ENCODE measurements at places on chromosomes 2 and 18.

- no peak for DNase-seq
These were observed 96.1 kb downstream of the MAP2 start for GRCh38 chr2:209519906-209520305.

DNA sequence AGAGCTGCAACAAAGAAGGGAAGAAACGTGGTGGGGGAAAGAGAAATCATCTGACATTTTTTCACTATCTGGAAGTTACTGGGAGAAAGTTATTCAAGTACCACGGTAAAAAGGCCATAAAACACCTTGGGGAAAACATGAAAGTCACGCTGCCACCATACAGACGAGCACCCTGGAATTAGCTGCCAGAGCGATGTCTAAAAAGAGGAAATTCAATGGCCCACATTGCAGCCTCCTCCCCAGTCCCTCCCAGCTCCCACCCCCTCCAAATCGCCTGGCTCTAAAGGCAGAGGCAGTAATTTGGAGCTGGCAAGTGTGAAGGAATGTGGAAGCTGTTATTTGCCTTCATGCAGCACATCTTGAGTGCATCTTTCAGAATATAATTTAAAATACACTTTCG lies 192.0 kb downstream of the ALK start:
- no peak for DNase-seq

- DNase-seq: no peak
These were observed 136.5 kb downstream of the RNF144A start for GRCh38 chr2:7053650-7054265.

DNA sequence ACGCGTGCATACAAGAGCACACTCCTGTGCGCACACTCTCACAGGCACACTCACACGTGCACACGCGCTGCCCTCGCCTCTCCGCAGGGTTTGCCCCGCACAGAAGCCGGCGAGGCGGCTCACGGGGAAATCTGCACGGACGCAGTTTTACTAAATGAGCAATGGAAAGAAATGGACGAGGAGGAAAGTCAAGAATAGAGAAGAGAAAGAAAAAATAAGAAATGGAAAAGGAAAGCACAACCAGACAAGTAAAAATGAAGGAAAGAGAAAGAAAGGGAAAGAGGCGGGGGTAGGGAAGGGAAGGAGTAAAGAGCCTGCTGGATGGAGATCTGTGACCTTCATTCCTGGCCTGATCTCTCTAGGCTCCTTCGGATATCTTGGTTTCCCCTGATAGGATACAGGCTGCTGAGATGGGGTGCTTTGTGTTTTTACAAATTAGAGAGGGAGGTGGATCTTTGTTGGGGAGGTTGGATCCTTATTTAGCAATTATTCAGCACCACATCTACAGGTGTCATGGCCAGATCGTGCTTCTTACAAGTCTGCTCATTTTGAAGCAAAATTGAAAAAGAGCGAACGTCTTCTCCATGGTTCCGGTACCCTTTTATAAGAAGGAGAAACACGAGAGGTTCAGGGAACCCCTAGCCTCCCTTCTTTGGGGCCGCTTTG lies 693 bp upstream of the LRP2 start:
- DNase-seq: no peak

- no peak for DNase-seq
These were observed 111.4 kb upstream of the PGAP1 start for GRCh38 chr2:197037863-197038398.

DNA sequence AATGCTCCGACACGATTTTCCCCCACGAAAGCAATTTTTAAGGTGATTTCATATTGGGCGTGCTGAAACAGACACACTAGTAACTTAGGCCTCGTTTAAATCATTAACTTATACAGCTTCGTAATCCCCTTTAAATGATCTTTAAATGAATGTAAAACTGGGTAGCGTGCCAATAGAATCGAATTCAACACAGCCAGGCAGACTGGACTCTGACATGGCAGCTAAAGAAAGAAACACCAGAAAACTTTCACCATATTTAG lies 2.4 kb upstream of the ID2 start:
- DNase-seq: no peak

DNA sequence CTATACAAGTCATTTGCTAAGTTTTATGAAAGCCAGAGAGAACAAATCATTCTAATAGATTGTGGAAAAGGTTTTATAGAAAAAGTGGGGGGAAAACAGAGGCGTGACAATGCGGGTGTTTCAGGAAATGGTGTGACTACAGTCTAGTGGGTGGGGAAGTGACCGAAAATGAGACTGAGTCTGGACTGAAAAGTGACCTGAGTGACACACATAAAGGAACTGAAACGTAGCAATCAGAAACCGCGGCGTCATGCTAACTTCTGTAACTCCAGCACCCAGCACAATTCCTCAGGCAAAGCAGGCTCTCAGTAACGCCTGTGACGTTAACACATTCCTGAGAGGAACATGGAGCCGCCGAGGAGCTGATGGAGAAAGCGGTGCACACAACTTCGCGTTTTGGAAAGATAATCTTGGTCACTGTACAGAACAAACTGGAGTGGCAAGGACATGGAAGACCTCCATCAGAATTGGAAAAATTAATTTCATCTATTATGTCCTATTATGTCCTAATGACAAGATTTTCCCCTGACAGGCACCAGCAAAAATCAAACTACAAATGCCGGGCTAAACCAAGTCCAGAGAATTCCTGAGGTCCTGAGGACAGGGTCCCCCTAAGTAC lies 1.4 kb upstream of the CD226 start:
- no peak for DNase-seq

- DNase-seq: no peak
These were observed 134.7 kb downstream of the ASXL3 start for GRCh38 chr18:33712719-33713118.

GRCh38 chr18:69941183-69941582 lies 6.5 kb downstream of the CD226 start:
- no peak for DNase-seq

- DNase-seq: no peak
These were observed 97.0 kb upstream of the NCK2 start for GRCh38 chr2:105647731-105648130.

GRCh38 chr2:118971245-118972122 lies 29.5 kb downstream of the MARCO start:
- DNase-seq: no peak

GRCh38 chr18:76932026-76932819 lies 109.9 kb downstream of the ZNF236 start:
- DNase-seq: no peak

- DNase-seq: no peak
These were observed 160.6 kb downstream of the METTL4 start for GRCh38 chr18:2410688-2411087.

DNA sequence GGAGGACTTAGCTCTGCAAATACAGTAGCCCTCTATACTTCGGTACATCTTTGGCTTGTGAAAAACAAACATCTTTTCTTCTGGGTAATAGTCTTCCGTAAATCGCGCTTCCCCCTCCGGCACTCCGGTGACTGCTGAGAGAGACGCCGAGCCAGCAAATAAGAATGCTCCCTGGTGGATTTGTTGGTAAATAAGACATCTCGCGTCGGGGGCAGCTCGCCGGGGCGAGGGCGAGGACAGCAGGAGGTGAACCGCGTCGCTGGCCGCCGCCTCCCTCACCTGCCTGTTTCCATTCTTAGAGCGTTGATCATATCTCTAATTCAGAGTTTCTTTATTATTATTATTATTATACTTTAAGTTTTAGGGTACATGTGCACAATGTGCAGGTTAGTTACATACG lies 117.6 kb downstream of the PMAIP1 start:
- no peak for DNase-seq

DNA sequence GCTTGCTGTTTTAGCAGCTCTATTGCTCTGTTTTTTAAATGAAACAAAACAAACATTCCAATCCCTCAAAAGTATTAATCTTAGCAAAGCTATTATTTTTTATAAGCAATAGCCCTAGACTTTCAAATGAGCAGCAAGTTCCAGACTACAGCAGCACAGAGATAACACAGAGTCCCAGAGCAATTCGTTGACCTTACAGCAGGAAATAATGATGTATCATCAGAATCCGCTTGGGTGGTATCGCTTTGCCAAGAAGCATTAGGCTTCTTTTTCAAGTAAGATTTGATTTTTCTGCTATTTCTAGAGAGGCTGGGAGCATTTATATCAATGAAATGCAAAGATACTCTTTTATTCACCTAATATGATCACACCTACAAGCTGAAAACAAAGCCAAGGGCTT lies 209.7 kb downstream of the DLGAP1 start:
- no peak for DNase-seq

DNA sequence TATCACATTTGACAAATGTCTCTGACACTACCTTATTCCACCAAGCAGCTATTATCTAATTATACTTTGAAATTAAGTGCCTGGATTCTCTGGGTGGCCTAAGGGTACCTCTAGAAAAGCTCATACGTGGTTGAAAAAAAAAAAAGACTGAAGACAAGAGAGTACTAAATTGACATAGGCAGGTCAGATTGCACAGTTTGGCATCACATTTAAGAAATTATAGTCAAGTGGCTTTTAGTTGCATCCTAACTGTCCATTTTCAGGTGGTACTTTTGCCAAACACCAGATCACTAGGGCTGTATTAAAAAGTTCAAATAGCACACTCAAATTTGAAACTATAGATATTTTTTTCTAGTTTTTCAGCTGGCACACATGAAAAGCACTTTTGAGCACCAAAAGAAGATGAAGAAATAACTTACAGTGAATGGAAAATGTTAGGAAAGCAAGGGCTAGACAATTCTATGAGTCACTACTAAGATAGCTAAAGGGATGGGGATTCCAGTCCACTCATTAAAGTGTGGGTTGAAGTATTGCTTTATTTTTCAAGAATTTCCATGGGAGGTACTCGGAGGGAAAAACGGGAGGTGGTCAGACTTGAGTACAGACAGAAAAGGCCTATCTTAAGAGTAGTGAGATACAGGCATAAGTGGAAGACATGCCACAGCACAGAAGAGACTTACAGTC lies 106.5 kb upstream of the COL5A2 start:
- no peak for DNase-seq

Data from activated naive CD4-positive, alpha-beta T cell (primary cell).